ENCODE measurements at places on chromosomes 2 and 18.

- H3K36me3 ChIP-seq, result peaks cover 44% of the 10 kb centered on the region
- no peaks in the 10 kb centered on the region for H3K27me3 ChIP-seq
- H3K27ac ChIP-seq, result no peak overlapping the region
- H3K4me1 ChIP-seq, result no peaks in the 10 kb centered on the region
These were observed 20.9 kb downstream of the CFLAR start for GRCh38 chr2:201136889-201137321.

GRCh38 chr2:61421611-61422010, 49.3 kb downstream of the USP34 start:
- no peak for DNase-seq
- H3K36me3 ChIP-seq, result peaks cover 10% of the 10 kb centered on the region
- 0 out of 2 replicates have a peak, but pooled peaks cover 6% of the 10 kb centered on the region for H3K4me1 ChIP-seq

DNA sequence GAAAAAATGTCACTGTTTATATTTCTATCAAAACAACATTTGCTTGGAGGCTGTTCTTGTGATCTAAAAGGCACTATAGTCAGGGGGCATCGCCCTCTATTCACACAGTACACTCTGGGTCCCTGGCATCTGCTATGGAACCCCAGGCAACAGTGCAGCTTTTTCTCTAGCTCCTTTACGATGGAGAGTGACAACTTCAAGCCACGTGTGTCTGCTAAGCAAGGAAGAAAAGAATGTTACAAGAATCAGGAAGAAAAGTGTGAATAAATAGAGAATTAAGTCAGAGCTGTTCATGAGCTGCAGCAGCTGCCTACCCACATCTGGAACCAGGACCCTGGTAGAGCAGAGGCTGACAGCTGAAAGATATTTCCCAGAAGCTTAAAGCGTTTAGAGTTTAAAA, 11.2 kb downstream of the RND3 start:
- H3K36me3 ChIP-seq, result no peaks in the 10 kb centered on the region
- no peak overlapping the region for H3K4me3 ChIP-seq
- H3K27ac ChIP-seq, result no peak overlapping the region
- peaks cover 19% of the 10 kb centered on the region for H3K4me1 ChIP-seq
- no peaks in the 10 kb centered on the region for H3K27me3 ChIP-seq

- H3K27me3 ChIP-seq, result no peaks in the 10 kb centered on the region
- no peaks in the 10 kb centered on the region for H3K4me1 ChIP-seq
- no peak overlapping the region for H3K27ac ChIP-seq
- no peaks in the 10 kb centered on the region for H3K36me3 ChIP-seq
- DNase-seq, result no peak
These were observed 287.3 kb downstream of the AGPS start for GRCh38 chr2:177679611-177680605.

- peaks cover 6% of the 10 kb centered on the region for H3K4me1 ChIP-seq
- no peak for DNase-seq
- H3K27me3 ChIP-seq, result no peaks in the 10 kb centered on the region
- no peaks in the 10 kb centered on the region for H3K36me3 ChIP-seq
- H3K4me3 ChIP-seq, result no peak overlapping the region
These were observed 38.2 kb downstream of the CASP8 start for GRCh38 chr2:201298462-201299052.

- no peak overlapping the region for H3K4me3 ChIP-seq
- DNase-seq, result no peak
- no peaks in the 10 kb centered on the region for H3K27me3 ChIP-seq
These were observed 212.1 kb upstream of the NETO1 start for GRCh38 chr18:73079920-73080319.

GRCh38 chr2:26666671-26667070, 25.5 kb upstream of the CIB4 start:
- DNase-seq, result no peak
- H3K27ac ChIP-seq, result no peak overlapping the region

DNA sequence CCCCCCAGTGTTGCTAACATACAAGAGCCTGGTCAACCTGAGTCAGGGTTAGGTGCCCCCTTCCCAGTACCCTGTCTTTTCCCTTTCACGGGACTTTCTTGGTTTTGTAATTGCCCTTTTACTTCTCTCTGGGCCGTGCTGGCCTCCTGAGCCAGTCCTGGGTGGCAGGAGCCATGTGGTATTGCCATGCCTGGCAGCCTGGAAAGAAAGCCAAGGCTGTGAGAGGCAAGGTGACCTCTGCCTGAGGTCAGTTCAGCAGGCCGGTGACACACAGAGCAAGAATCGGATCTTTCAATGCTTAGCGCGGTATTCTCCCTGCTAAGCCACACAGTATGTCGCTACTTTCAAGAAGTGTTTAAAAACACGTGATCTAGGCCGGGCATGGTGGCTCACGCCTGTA, 52.3 kb downstream of the C18orf63 start:
- no peak overlapping the region for H3K27ac ChIP-seq
- no peak overlapping the region for H3K4me3 ChIP-seq
- H3K27me3 ChIP-seq, result peaks cover 22% of the 10 kb centered on the region
- no peaks in the 10 kb centered on the region for H3K4me1 ChIP-seq
- DNase-seq, result no peak
- no peaks in the 10 kb centered on the region for H3K36me3 ChIP-seq

- peaks cover 29% of the 10 kb centered on the region for H3K4me1 ChIP-seq
- peak overlapping the region; percentile 58 for H3K27ac ChIP-seq
- peak overlapping the region; percentile 0 for H3K4me3 ChIP-seq
- no peaks in the 10 kb centered on the region for H3K36me3 ChIP-seq
These were observed 174.0 kb downstream of the TGIF1 start for GRCh38 chr18:3623769-3624545.

GRCh38 chr2:161582386-161582785, 41.8 kb upstream of the SLC4A10 start:
- H3K36me3 ChIP-seq, result no peaks in the 10 kb centered on the region
- H3K4me1 ChIP-seq, result no peaks in the 10 kb centered on the region
- no peak overlapping the region for H3K4me3 ChIP-seq
- H3K27ac ChIP-seq, result no peak overlapping the region

DNA sequence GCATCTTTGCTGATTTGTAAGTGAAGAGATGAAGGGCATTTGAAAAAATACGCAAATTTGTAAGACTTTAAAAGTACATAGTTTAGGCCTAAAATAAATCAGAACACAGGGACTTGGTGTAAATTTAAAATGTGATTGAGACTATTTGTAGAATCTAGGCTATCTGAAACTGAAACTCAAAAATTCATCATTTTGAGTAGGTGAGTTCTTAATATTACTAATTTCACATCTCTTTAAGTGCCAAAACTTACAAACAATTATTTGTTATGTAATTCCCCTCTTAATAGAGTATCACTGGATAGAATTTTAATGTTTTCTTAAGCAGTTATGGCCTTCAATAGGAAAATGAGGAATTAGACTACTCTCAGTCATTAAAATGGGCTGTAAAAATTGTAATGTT, 14.0 kb upstream of the HRH4 start:
- no peaks in the 10 kb centered on the region for H3K4me1 ChIP-seq
- H3K36me3 ChIP-seq, result no peaks in the 10 kb centered on the region
- H3K4me3 ChIP-seq, result no peak overlapping the region
- H3K27ac ChIP-seq, result no peak overlapping the region
- H3K27me3 ChIP-seq, result peaks cover 1% of the 10 kb centered on the region
- DNase-seq, result no peak

DNA sequence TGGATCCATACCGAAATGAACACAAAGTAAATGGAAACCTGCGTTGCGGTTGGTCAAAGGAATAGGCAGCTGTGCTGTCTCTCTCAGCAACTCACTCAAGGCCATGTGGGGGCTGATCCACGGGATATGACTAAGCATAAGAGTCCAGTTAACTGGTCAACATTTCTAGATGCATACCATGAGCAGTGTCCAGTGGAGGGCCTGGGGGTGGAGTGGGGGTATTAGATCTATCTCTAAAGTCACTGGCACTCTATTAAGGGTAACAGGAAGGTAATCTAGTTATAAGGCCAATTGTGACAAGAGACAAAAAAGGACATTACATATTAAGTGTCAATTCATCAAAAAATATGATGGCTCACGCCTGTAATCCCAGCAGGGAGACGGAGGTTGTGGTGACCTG, 136.8 kb downstream of the TTC32 start:
- DNase-seq, result no peak
- no peaks in the 10 kb centered on the region for H3K4me1 ChIP-seq
- H3K27me3 ChIP-seq, result no peaks in the 10 kb centered on the region
- H3K27ac ChIP-seq, result no peak overlapping the region
- H3K4me3 ChIP-seq, result no peak overlapping the region
- H3K36me3 ChIP-seq, result no peaks in the 10 kb centered on the region

DNA sequence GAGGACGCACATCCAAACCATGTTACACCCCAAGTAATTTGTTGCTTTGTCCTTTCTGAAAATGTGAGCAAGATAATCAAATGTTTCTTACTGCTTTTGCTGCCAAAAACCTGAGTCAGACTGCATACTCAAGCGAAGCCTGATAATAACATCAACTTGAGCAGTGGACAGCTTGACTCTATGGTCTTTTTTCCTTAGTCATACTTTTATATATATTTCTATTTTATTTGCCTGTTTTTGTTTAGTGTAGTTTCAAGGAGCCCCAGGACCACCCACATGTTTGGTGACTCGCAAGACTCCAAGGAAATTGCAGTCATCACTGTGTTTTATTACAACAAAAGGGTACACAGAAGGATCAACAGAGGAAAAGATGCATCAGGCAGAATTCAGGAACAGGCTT, 688.4 kb upstream of the PIK3C3 start:
- no peak for DNase-seq
- H3K27me3 ChIP-seq, result no peaks in the 10 kb centered on the region
- H3K36me3 ChIP-seq, result no peaks in the 10 kb centered on the region

GRCh38 chr2:183998041-183998796, 600.1 kb upstream of the ZNF804A start:
- DNase-seq, result no peak
- no peaks in the 10 kb centered on the region for H3K4me1 ChIP-seq
- no peaks in the 10 kb centered on the region for H3K36me3 ChIP-seq

- H3K4me1 ChIP-seq, result peaks cover 18% of the 10 kb centered on the region
- DNase-seq, result no peak
- no peaks in the 10 kb centered on the region for H3K36me3 ChIP-seq
- no peak overlapping the region for H3K27ac ChIP-seq
These were observed 50.2 kb upstream of the SIGLEC15 start for GRCh38 chr18:45775241-45775676.

GRCh38 chr18:54995421-54996143, 36.3 kb upstream of the CCDC68 start:
- no peak overlapping the region for H3K4me3 ChIP-seq
- no peak for DNase-seq

DNA sequence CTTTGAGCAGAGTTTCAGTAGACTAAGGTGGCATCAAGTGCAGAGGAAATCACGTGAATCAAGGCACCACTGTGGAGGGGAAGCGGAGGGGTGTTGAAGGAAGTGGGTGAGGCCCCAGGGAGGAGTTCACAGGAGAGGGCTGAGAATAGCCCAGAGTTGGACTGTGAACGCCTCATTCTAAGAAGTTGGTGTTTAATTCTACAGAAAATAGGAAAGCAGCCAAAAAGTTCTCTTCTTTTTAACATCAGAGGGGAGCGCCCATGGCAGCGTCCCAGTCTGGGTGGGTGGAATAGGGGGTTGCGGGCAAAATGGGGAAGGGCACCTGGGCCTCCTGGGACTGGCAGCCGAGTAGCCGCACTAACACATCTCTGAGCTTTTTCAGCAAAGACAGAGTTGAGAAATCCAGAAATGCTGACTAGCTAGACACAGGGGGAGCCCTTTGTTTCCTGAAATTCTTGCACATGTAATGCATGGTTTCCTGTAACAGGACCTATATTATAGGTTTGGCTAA, 97.0 kb downstream of the NEB start:
- H3K4me1 ChIP-seq, result peaks cover 21% of the 10 kb centered on the region
- no peaks in the 10 kb centered on the region for H3K36me3 ChIP-seq
- no peaks in the 10 kb centered on the region for H3K27me3 ChIP-seq
- peak; percentile 64 for DNase-seq
- H3K27ac ChIP-seq, result no peak overlapping the region

- no peak overlapping the region for H3K4me3 ChIP-seq
- DNase-seq, result no peak
- no peak overlapping the region for H3K27ac ChIP-seq
- no peaks in the 10 kb centered on the region for H3K4me1 ChIP-seq
- H3K27me3 ChIP-seq, result no peaks in the 10 kb centered on the region
These were observed 42.9 kb upstream of the TNFRSF11A start for GRCh38 chr18:62282188-62282629.
